ENCODE measurements at places on chromosomes 7 and 10. TPM values are rescaled to one million over a fixed set of nuclear protein-coding genes. Genes with fewer than 3 reads are reported as not detected.

The AKR1C1 gene
- 2.2 TPM for total RNA-seq

The KLF14 gene
- total RNA-seq: 0.45 TPM

The CLEC5A gene
- total RNA-seq: not detected

The PIK3CG gene
- total RNA-seq: 0.30 TPM

The IGFBP1 gene
- total RNA-seq: 0.38 TPM

The PNLIPRP3 gene
- 0.03 TPM for total RNA-seq

The TMEM225B gene
- total RNA-seq: 0.48 TPM

The ARHGAP19 gene
- 11.8 TPM for total RNA-seq

The HABP2 gene
- 0.08 TPM for total RNA-seq

The PLAC9 gene
- not detected for total RNA-seq

The PVRIG gene
- total RNA-seq: not detected
